Psoas muscle (tissue), 8 donors: ENCODE measurements at places on chromosomes 4 and X. TPM values are rescaled to one million over a fixed set of nuclear protein-coding genes. Genes with fewer than 3 reads are reported as not detected.

Gene HSFX1
- polyA plus RNA-seq: 0.31 TPM

Gene GAGE12E
- polyA plus RNA-seq: not detected

DNA sequence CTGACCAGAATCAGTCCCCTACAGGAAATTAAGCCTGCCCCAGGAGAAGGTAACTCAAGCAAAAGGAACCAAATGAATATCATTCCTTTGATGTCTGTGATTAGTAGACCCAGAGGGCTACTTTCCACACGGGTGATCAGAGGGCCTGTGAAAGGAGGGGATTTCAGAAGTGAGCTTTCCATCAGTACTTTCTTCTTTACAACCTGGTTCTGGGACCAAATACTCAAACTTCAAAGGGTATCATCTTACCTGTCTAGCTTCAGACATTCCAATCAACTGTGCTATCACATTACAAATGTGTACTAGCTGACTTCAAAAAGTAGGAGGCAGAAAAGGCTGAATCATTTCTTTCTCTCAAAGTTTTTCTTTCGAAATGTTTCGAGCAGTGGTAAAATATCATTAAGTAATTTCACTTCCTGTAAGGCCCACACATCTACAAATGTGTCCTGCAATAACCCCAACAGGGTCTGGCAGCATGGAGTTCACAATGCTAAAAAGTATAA, 23.9 kb downstream of the ACSL4 start:
- DNase-seq: no peak

Gene FAM133A
- polyA plus RNA-seq: not detected

- no peak for DNase-seq
Measured at GRCh38 chr4:112156112-112156511, 10.9 kb downstream of the FAM241A start.

Gene LANCL3
- 0.04 TPM for polyA plus RNA-seq

DNA sequence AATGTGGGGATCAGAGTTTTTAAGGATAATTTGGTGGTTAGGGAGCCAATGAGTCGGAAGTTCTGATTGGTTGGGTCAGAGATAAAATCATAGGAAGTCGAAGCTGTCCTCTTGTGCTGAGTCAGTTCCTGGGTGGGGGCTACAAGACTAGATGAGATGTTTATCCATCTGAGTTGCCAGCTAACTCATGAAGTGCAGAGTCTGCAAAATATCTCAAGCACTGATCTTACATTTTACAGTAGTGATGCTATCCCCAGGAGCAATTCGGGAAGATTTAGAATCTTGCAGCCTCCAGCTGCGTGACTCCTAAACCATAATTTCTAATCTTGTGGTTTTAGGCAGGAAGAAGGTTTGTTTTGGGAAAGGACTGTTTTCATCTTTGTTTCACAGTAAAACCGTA, 565.8 kb upstream of the SPANXN1 start:
- no peak for DNase-seq
